ENCODE measurements at places on chromosomes 6 and 20.

DNA sequence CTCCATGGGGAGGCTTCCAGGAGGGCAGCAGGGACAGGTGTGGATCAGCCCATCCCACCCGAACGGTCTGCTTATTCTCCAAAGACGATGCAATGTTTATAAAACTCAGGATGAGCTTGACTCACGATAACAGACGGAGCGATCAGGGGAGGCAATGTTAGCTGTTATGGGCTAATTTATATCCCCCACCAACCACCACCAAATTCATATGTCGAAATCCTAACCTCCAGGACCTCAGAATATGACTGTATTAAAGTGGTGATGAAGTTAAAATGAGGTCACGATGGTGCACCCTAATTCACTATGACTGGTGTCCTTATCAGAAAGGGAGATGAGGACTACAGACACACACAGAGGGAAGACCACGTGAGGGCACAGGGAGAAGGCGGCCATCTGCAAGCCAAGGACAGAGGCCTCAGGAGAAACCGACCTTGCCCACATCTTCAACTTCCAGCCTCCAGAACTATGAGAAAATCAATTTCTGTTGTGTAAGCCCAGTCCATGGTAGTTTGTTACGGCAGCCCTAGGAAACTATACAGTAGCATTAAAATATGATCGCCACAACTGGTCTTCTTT is 7.0 kb downstream of the ADTRP start:
- DNase-seq, result no peak

DNA sequence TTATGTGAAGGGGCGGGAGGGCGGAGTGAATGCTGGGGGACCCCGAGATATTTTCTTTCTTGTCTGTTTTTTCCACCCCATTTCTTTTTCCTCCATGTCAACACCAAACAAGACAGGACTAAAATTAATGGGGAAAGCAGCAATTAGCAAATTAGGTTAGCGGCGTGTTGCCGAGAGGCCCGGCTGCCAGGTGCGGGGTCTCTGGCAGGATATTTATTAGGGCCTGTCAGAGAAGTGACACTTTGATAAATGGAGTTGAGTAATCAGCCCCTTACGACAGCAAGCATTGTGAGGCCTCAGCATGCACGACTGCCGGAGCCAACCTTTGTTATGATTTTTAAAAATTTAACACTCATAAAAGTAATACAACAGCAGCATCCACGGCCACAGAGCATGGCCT is 193.8 kb downstream of the DHX35 start:
- DNase-seq, result no peak

- no peak for DNase-seq
These were observed 121.3 kb downstream of the KIF16B start for GRCh38 chr20:16451982-16452381.

GRCh38 chr20:64261138-64261537 is 5.6 kb downstream of the PCMTD2 start:
- DNase-seq, result no peak

- no peak for DNase-seq
These were observed 3.7 kb downstream of the FLRT3 start for GRCh38 chr20:14333721-14334120.

DNA sequence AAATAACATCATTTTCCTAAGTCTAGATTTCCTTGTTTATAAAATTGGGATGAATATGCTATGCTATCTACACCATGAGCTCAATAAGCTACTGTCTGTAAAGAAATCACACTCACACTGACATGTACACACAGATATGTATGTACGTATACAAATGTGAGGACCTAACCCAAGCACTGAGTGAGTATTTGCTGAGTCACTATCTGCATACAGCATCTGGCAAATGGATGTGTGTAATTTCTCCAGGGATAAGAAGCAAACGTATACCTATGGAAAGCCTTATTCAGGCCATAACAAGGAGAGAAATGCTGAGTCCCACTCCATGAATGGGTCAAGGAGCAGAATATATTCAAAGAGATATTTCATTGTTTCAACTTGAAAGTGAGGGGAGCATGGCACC is 153.9 kb downstream of the LPA start:
- DNase-seq, result no peak

- DNase-seq, result no peak
These were observed 39.8 kb upstream of the MMS22L start for GRCh38 chr6:97322811-97323210.

- no peak for DNase-seq
These were observed at the start of gene ARMC12 for GRCh38 chr6:35736982-35737412. ARMC12 (plus strand) TSS chr6:35737032; CDS start chr6:35737109, 77 bp downstream.

DNA sequence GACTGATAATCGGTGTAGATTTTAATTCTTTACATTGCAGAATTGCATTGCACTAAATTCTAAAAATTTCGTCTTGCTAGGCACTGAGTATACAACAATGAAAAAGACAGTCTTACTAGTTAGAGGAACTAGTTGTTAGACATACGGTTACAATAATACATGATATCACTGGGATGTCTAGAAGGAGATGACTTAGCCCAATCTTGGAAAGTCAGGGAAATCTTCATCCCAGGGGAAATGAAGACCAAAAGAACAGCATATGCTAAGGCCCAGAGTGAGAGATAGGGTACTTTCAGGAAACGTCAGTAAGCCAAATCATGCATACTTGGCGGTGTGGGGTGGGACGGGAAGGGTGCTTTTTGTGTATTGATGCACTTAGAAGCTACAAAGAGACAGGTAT is 901 bp downstream of the CEP57L1 start:
- DNase-seq, result no peak

- DNase-seq, result no peak
These were observed 71.3 kb downstream of the PCSK2 start for GRCh38 chr20:17298171-17298570.

GRCh38 chr6:53989504-53989903 is 121.7 kb upstream of the MLIP start:
- no peak for DNase-seq

DNA sequence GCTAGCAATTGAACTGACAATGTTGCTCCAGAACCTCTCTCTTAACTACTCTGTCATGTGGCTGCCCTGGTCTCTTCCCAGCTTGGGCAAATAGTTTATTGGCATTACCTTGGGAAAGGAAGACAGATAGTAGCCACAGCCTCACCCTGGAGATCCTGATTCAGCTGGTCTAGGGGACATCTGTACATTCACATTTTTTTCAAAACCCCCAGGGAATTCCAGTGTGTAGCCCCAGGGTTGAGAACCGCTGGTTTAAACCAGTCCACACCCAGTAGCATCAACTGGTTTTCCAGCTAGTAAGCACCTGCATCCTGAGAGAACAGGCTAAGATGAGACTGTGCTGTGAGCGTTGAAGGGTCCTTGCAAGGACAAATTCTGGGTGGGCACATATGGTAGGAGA is 9.6 kb downstream of the SCUBE3 start:
- no peak for DNase-seq

DNA sequence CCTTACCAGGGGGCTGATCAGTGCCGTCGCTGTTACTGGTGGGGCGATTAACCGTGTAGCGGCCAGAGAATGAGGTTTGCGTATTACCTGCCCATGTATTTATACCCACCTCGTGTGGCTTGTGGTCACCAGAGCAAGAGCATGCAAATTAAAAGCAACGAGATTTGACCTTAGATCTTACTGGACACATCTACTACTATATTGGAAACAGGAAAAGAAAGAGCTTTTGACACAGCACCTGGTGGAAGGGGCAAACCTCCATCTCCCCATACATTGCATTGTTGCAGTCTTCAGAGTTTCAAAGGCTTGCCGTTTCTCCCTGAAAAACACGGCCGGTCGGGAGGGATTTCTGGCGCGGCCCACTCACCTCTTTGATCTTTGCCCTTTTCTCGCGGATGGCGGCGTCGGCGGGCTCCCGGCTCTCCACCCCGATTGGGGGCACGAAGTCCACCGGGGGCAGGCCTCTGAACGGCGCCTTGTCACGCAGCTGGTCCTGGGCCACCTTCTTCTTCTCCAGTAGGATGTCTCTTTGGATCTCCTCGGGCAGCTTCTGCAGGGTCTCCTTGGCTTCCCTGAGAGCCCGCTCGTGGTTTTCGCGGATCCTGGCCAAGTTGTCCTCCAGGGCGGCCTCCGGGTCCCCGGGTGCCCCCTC is 1.3 kb downstream of the MAN1A1 start:
- no peak for DNase-seq

DNA sequence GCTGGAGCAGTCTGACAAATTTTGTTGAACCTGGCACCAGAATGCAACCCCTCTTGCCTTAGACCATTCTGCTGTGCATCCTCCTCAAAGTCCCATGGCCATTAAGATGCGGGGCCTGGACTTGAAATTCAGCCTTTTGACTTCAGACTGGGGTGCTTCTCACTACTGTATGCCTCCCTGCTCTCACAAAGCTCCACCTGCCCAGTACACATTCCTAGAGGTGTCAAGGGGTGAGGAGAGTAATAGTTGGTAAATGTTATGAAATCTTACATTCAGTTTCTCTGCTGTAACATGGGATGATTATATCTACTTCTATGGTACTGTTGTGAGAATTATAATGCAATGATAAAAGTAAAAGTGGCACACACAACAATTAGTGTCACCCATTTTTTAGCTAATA is 70.8 kb downstream of the TULP4 start:
- DNase-seq, result no peak

GRCh38 chr6:25311331-25311840 is 32.2 kb downstream of the CARMIL1 start:
- DNase-seq, result no peak

DNA sequence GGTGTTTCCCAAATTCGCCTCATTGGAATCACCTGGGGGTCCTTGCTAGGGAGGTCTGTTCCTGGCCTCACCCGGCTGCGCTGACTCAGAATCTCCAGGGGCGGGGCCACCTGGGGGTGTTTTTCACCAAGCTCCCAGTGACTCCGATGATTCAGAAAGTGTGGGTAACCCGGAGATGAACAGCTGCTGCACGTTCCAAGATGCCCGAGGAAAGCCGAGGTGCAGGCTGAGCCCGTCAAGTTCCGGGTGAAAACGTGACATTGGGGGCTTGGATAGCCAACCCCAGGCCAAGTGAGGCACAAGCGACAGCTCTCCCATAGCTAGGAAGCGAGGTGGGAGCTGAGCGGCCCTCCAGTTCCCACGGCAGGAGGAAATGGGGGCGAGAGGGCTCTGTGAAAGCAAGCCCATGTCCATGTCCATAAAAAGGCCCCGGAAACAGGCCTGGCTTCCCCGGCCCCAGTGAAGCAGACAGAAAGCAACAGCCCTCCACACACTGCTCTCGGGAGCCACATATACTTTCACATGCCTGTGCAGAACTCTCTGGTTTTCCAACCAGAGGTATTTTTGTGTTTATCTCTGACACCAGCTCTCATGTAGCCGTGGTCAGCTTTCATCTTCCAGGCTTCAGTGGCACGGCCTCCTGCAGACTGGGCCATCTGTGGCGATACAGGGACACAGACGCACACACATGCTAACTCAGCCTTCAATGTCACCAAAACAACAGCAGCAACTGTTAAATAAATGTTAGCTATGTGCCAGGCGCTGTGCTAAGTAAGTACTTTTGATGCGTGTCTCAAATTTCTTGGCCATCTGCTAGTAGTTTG is 90.7 kb upstream of the CCDC28A start:
- peak; percentile 98 for DNase-seq

DNA sequence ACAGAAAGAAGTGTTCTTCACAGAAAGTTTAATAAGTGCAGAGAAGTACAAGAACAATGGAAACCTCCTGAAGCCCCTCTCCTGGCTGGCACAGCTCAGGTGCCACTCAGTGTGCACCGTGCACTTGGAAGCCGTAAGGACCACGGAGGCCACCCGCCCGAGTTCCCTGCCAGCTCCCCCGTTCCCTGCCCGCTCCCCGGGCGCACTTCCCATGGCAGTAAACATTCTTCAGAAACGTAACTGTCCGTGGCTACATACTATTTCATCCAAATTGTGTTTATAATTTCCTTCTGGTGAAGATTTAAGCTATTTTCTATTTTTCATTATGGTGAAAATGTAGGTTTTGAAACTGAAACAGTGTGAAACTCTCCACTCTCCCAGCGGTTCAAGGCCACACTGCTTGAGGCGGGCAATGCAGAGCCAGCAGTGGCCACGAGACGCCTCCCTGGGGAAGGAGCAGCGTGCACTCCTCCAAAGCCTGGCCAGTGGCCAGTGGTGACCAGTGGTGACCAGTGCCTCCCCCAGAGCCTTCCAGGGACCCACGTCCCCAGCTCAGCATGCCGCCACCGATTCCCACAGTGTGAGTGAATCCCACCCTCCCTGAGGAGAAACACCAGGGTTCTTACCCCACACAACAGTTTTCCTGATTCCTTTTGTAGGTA is 46.4 kb downstream of the TAF4 start:
- DNase-seq, result no peak

- no peak for DNase-seq
These were observed 452.1 kb upstream of the PLCB4 start for GRCh38 chr20:8616792-8617191.

- no peak for DNase-seq
These were observed 245.1 kb downstream of the FOXA2 start for GRCh38 chr20:22339091-22339881.

- no peak for DNase-seq
These were observed 199.9 kb upstream of the PRDM1 start for GRCh38 chr6:105886066-105886813.

GRCh38 chr6:154885214-154885613 is 109.9 kb upstream of the TIAM2 start:
- DNase-seq, result no peak

- DNase-seq, result no peak
These were observed 83.5 kb downstream of the ZHX3 start for GRCh38 chr20:41234041-41234440.

DNA sequence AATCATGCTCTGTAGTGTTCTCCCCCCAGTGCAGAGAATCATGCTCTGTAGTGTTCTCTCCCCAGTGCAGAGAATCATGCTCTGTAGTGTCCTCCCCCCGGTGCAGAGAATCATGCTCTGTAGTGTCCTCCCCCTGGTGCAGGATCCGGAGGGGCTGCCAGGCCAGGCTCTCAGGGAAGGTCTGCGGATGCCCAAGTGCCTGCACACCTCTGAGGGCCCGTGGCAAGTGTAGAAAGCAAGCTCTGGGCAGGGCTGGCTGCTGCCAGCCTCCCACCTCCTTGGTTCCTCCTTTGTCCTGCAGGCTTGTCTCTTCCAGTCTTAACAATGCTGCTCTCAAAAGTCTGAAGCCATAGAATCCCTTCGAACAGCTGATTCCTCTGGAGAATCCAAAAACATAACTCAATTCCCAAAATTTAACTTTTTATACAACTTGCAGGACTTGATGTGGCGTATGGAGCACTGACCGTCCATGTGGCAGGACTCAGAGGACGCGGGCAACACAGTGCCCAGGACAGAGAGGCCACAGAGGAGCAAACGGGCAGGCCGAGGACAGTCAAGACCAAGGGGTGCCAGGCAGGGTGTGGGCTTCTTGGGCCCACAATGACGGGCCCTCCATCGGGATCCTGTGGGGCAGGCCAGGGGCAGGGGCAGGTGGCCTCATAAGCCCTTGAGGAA is 44.6 kb upstream of the BHLHE23 start:
- no peak for DNase-seq

DNA sequence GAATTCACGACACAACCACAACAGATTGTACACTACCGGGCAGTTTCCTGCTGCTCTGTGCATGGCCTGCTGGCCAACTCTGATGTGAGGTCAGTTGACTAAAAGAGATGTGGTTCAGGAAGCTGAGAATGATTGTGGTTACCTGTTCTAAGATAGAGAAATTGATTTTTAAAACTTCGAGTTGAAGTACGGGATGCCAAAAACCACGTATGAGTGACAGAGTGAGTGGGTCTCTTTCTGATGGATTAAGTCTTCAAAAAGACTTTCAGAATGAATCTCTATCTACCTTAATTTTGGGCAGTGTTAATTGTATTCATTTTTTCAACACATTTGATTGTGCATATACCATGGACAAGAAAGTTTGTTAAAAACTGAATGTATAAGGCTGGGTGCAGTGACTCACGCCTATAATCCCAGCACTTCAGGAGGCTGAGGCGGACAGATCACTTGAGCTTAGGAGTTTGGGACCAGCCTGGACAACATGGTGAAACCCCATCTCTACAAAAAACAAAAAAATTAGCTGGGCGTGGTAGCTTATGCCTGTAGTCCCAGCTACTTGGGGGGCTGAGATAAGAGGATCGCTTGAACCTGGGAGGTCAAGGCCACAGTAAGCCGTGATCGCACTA is 121.2 kb downstream of the SGK1 start:
- no peak for DNase-seq

All from DMS 273 treated with DMSO at 0.1 percent for 48 hours (cell line).